GM23338 (cell line): ENCODE measurements at places on chromosomes 11 and 22.

- H3K4me1 ChIP-seq: no peaks in the 10 kb centered on the region
- DNase-seq: no peak
- H3K27me3 ChIP-seq: no peaks in the 10 kb centered on the region
- H3K27ac ChIP-seq: no peak overlapping the region
- no peak overlapping the region for H3K4me3 ChIP-seq
- no peaks in the 10 kb centered on the region for H3K36me3 ChIP-seq
Measured at GRCh38 chr11:132056689-132057088, 686.3 kb downstream of the NTM start.

DNA sequence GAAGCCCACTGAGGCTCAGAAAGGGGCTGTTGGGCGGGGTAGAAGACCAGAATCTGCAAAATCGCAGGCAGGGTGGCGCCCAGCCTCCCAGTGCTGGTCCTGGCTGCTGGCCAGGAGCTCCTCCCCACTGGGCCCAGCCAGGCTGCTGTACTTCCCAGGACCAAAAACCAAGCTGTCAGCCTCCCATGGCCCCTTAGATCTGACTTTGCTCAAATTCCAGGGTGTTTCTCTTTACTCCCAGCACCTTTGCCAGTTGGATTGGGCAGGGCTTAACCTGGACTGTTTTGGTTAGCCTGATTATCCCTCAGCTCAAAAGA, 44.2 kb upstream of the WEE1 start:
- H3K36me3 ChIP-seq: peaks cover 10% of the 10 kb centered on the region
- no peak for DNase-seq
- H3K27me3 ChIP-seq: no peaks in the 10 kb centered on the region
- peaks cover 19% of the 10 kb centered on the region for H3K4me1 ChIP-seq

GRCh38 chr11:88359541-88359940, 22.0 kb upstream of the CTSC start:
- H3K4me1 ChIP-seq: peaks cover 26% of the 10 kb centered on the region
- no peak for DNase-seq
- H3K27ac ChIP-seq: no peak overlapping the region

- no peaks in the 10 kb centered on the region for H3K27me3 ChIP-seq
- no peak overlapping the region for H3K4me3 ChIP-seq
- H3K4me1 ChIP-seq: peaks cover 14% of the 10 kb centered on the region
- DNase-seq: no peak
- 0 out of 2 replicates have a peak, but pooled peaks cover 3% of the 10 kb centered on the region for H3K36me3 ChIP-seq
Measured at GRCh38 chr11:106322106-106322505, 244.6 kb downstream of the AASDHPPT start.

GRCh38 chr11:72069787-72070251, 10.5 kb downstream of the NUMA1 start:
- H3K27ac ChIP-seq: no peak overlapping the region
- H3K36me3 ChIP-seq: no peaks in the 10 kb centered on the region; the same call in 1 of the 2 replicates
- no peaks in the 10 kb centered on the region for H3K27me3 ChIP-seq
- H3K4me1 ChIP-seq: peaks cover 13% of the 10 kb centered on the region; the same call in 1 of the 2 replicates
- H3K4me3 ChIP-seq: no peak overlapping the region
- DNase-seq: peak; percentile 15

DNA sequence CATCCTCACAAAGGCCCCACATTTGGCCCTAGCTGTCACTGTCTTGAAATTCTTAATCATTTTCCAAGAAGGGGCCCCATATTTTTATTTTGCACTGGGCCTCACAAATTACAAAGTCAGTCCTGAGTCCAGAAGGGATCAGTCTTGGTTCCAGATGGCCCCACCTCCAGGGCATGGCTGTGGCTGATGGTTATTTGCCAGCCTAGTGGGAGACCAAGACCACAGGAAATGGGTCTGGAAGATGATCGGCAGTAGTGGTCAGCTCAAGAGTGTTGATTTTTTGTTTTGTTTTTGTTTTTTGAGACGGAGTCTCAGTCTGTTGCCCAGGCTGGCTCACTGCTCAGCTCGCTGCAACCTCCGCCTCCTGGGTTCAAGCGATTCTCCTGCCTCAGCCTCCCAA, 47.1 kb upstream of the EMID1 start:
- no peaks in the 10 kb centered on the region for H3K36me3 ChIP-seq
- H3K4me1 ChIP-seq: peaks cover 7% of the 10 kb centered on the region
- H3K27ac ChIP-seq: no peak overlapping the region
- H3K27me3 ChIP-seq: no peaks in the 10 kb centered on the region
- DNase-seq: no peak

GRCh38 chr11:61258546-61258945, 17.6 kb downstream of the PGA5 start:
- H3K4me3 ChIP-seq: no peak overlapping the region
- no peaks in the 10 kb centered on the region for H3K4me1 ChIP-seq
- H3K27me3 ChIP-seq: no peaks in the 10 kb centered on the region
- H3K36me3 ChIP-seq: no peaks in the 10 kb centered on the region
- DNase-seq: no peak

DNA sequence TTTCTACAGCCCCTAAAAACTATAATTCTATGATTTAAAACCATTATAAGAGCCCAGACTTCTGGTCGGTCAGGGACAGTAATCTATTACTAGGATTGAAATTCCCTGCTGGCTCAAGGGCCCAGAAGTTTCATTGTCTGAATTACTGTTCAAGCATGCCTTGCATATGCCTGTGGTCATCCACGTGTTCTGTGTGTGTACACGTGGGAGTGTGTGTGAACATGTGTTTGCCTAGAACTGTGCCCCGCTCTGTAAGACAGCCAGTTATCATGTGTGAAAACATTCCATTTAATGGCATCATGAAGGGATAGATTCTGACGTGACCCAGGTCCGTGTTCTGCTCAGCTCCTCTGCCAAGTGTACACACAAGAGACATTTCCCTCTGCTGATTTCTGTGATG, 189.3 kb upstream of the NECTIN1 start:
- no peaks in the 10 kb centered on the region for H3K27me3 ChIP-seq
- no peak overlapping the region for H3K4me3 ChIP-seq
- no peaks in the 10 kb centered on the region for H3K36me3 ChIP-seq
- DNase-seq: no peak
- H3K4me1 ChIP-seq: no peaks in the 10 kb centered on the region

- 0 out of 2 replicates have a peak overlapping the region, but pooled peaks have one; percentile 13 for H3K27ac ChIP-seq
- DNase-seq: no peak
- no peaks in the 10 kb centered on the region for H3K27me3 ChIP-seq
- no peaks in the 10 kb centered on the region for H3K36me3 ChIP-seq
Measured at GRCh38 chr11:46588131-46588530, 5.7 kb downstream of the AMBRA1 start.

GRCh38 chr22:27205492-27206373, 548.3 kb downstream of the MIAT start:
- H3K27ac ChIP-seq: no peak overlapping the region
- no peak for DNase-seq
- peaks cover 17% of the 10 kb centered on the region for H3K4me1 ChIP-seq
- no peak overlapping the region for H3K4me3 ChIP-seq
- H3K27me3 ChIP-seq: no peaks in the 10 kb centered on the region

DNA sequence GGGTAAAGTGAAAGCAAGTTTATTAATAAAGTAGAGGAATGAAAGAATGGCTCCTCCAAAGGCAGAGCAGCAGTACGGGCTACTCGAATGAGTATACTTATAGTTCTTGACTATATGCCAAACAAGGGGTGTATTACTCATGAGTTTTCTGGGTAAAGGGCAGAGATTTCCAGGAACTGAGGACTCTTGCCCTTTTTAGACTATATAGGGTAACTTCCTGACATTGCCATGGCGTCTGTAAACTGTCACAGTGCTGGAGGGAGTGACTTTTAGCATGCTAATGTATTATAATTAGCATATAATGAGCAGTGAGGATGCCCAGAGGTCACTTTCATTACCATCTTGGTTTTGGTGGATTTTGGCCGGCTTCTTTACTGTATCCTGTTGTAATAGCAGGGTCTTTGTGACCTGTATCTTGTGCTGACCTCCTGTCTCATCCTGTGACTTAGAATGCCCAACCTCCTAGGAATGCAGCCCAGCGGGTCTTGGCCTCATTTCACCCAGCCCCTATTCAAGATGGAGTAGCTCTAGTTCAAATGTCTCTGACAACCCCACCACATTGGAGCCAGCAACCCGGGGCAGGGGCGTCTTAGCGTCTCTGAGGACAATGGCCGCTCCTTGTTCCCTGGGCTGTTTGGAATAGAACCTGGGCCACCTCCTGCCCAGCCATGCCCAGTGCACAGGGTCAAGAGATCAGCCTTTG, 34.9 kb upstream of the CD82 start:
- H3K27me3 ChIP-seq: no peaks in the 10 kb centered on the region
- H3K4me1 ChIP-seq: peaks cover 4% of the 10 kb centered on the region; the same call in 1 of the 2 replicates
- DNase-seq: no peak
- no peak overlapping the region for H3K4me3 ChIP-seq

GRCh38 chr11:63985812-63986155, 454 bp upstream of the OTUB1 start:
- H3K4me1 ChIP-seq: peaks cover 16% of the 10 kb centered on the region
- H3K27me3 ChIP-seq: no peaks in the 10 kb centered on the region
- H3K27ac ChIP-seq: peak overlapping the region; percentile 95
- peaks cover 12% of the 10 kb centered on the region; the same call in 1 of the 2 replicates for H3K36me3 ChIP-seq

GRCh38 chr22:32558681-32559355, 84.2 kb downstream of the FBXO7 start:
- no peak overlapping the region for H3K27ac ChIP-seq
- H3K27me3 ChIP-seq: no peaks in the 10 kb centered on the region
- H3K4me3 ChIP-seq: no peak overlapping the region
- no peaks in the 10 kb centered on the region for H3K36me3 ChIP-seq
- no peak for DNase-seq

GRCh38 chr11:22275600-22275999, 62.6 kb upstream of the SLC17A6 start:
- H3K27ac ChIP-seq: no peak overlapping the region
- H3K4me1 ChIP-seq: no peaks in the 10 kb centered on the region
- no peak overlapping the region for H3K4me3 ChIP-seq
- H3K36me3 ChIP-seq: no peaks in the 10 kb centered on the region

DNA sequence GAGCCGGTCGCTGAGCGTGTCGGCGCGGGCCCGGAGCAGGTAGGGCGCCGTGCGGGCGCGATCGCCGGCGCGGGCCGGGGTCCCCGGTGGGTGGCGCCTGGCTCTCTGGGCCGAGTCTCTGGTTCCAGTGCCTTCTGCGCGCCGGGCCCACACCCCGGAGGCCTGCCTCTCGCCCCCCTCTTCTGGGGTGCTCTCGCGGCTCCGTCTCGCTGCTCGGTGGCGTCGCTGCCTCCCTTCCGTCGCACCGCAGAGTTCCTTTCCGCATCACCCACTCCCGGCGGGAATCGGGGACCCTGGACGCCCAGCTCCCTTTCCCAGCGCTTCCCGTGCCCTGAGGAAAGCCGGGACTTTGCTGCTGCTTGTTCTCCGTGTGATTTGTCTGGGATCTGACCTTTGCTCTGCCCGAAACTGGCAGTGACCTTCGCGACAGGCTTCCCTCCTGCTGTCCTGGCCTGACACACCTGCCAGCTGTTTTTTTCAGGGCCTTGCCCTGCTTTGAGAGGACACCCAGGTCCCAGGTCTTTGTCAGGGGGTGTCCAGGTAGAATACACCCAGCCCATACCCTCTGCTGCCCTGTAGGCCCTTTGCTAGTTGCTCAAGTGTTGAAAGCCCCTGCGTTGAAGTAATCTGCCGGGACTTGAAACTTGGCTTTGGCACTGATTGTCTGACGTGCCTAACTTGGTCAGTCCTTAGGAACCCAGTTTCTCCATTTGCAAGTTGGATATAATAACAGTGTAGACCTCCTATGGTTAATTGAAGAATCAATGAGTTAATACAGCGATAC, 711 bp downstream of the FDX1 start:
- H3K36me3 ChIP-seq: no peaks in the 10 kb centered on the region
- no peak overlapping the region for H3K27ac ChIP-seq
- peaks cover 23% of the 10 kb centered on the region for H3K4me1 ChIP-seq

GRCh38 chr11:111913031-111913861, 712 bp downstream of the HSPB2 start:
- H3K4me3 ChIP-seq: no peak overlapping the region
- no peak overlapping the region for H3K27ac ChIP-seq
